NCI-H524 treated with DMSO at 0.1 percent for 48 hours (cell line): ENCODE measurements at places on chromosomes 3 and 15.

- no peak for DNase-seq
Measured at GRCh38 chr3:9340472-9340902, 22.4 kb upstream of the THUMPD3 start.

GRCh38 chr15:91400481-91400880, 300.4 kb downstream of the SV2B start:
- no peak for DNase-seq

DNA sequence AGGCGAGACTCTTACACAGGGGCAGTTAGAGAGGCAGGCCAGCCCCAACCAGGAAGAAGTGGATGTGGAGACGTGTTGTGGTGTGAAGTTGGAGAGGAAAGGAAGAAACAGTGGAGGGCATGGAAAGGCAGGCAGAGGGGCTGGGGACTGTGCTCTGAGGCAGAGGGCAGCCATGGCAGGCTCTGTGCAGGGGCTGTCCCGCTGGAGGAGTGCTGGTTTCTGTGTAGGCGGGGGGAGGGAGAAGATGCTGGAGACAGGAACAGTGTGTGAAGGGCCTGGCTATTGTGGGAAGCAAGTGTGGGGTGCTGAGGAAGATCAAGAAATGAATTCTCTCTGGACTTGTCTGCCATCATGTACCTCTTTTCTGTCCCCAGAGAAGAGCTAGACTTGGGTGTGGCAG, 21.0 kb downstream of the SNAPC5 start:
- no peak for DNase-seq

DNA sequence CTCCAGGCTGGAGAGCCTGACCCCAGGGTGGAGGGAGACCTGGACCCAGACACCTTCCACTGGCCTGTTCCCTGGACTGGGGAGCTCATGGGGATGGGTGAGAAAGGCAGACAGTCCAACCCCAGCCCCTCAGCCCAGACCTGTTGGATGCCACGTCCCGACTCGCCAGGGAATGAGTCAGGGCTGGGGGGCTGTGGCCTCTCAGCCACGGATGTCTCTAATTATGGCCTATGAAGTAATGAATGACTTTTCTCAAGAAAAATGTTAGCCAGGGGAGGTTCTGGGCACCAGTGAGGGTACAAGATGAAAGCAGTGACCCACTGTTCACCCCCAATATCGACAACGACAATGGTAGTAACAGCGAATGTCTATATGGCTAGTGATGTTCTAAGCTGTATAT, 107.0 kb upstream of the RPL32 start:
- no peak for DNase-seq
